ENCODE measurements at places on chromosomes 3 and 15.

- DNase-seq, result peak; percentile 95
Measured at GRCh38 chr3:49673121-49673714, 933 bp upstream of the APEH start.

DNA sequence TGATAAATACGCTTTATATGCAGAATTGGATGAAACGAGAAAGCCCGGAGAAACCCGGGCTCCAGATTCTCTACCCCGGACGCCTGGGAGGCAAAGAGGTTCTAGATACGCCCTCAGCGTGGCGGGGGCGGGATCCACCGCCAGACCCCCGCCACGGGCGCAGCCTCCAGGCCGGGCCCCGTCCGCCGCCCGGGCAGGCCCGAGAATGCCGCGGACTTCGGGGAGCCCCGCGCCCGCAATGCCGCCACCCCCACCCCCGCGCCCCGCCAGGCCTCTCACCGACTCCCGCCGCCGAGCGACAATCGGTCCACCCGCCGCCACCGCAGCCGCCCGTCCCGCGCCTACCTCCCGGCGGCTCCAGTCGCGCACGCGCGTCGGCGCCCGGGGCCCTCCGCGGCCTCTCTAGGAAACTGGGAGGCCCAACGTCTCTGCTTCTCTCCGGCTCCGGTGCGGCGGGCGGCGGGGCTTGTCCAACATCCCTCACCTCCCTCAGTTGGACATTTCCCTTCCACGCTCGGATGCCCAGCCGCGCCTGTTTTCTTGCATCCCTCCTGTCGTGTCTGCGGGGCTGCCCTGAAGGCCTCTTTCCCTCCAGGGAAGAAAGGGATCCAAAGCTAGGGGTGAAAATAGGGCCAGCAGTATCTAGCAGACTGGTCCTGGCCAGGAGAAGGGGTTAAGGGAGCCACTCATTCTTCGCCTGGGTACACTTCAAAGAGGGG lies at the start of gene ZNF445:
TSS of gene ZNF445 (minus strand) at position 359 of the 719 bp plus-strand sequence. CDS start 22,121 bp downstream, outside the sequence.
- DNase-seq, result peak; percentile 86

DNA sequence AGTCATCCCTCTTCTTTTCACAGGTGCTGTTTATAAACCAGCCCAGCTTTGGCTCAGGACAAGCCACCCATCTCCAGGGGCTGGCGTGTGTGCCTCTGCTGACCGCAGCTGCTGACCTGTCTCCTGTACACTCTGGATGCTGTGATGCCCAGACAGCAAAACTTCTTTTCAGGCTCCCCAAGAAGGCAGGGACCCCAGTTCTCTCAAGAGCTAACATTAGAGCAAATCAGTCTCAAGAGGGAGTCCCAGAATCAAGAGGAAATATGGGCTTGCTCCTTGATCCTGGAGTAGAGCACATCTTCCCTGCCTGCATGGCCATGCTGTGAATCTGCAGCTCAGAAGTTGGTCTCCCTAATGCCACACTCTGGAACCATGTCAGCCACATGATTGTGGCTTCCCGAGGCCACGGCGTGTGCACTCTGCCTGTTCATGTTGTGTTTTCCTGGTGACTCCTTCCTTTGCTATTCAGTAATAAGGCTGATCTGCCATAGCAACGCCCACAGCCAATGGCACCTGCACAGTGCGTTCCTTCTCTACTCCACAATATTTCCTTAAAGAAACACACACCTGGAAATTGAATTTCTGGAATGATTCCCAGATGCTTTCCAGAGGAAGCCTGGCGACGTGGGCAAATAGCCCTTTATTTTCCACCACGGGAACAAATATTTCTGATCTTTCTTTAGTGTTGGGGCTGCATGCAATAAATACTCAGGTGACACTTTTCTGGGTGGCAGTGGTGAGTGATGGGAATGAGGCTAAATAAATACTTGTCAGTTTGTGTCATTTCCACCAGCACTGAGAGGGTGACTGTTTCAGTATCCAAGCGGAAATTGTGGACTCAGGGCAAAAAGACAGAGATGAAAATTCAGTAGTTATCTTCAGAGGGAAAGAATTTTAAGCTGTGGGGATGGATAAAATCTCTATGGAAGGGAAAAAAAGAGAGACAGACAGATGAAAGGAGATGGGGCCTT lies 21.9 kb upstream of the THSD4 start:
- no peak for DNase-seq

DNA sequence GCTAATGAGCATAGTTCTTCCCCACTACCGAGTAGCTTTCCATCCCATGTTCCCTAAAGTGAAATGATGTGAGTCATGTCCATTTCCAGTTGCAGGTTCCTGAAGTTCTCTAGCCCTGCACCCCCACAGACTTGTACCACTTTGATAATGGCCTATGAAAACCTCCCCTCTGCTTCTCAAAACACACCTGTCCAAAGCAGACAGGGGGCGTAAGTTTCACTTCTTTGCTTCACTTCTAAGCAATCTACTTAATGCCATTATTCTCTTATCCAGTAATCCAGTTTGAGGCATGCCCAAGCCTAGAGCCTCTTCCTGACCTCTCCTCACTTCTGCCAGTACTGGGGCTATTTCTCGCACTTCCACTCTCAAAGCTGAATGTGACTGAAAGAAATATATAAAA lies 305.1 kb downstream of the IGSF11 start:
- DNase-seq, result no peak
